Lung (tissue), 17 donors: ENCODE measurements at places on chromosomes 4 and X. TPM values are rescaled to one million over a fixed set of nuclear protein-coding genes. Genes with fewer than 3 reads are reported as not detected.

GRCh38 chr4:107999932-108000539 is 10.3 kb downstream of the HADH start:
- DNase-seq = no peak

DNA sequence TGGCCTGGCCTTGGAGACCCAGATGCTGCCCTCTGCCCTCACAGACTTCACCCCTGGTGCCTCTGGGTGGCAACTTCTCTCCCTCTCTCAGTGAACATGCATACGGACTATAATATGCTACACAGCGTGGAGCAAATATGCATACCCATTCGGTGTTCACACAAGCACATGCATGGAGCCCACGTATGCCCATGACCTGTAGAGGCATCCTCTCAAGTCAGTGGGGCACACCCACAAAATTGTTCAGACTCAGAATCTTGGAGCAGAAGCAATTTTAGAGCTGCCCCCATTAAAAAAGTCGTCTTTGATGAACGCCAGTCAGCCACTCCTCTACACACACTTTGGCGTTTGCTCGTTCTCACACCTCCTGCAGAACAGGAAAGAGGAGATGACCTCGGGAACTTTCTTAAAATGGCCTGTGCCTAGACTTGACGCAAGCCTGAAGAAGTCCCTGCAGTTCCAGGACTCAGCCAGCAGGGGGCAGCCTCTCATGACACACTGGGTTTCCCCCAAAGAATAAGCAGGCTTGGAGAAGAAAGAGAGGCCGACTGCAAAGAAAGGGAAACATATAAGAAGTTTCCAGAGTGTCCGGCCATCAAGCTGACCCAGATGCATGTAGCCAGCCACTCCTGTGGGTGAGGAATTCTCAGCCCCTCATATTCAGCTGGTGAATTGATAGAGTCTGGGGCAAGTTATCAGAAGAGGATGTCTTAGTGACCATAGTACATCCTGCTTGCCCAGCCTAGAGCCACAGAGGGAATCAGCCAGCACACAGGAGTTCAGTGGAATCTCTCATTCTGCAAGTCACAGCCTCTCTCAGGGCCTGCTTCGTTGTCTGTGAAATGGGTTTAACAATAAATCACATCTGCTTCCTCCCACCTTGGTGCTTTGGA is 17.3 kb downstream of the APLN start:
- peak; percentile 78 for DNase-seq

GRCh38 chr4:143302536-143302935 is 34.1 kb upstream of the GAB1 start:
- DNase-seq = peak; percentile 75

DNA sequence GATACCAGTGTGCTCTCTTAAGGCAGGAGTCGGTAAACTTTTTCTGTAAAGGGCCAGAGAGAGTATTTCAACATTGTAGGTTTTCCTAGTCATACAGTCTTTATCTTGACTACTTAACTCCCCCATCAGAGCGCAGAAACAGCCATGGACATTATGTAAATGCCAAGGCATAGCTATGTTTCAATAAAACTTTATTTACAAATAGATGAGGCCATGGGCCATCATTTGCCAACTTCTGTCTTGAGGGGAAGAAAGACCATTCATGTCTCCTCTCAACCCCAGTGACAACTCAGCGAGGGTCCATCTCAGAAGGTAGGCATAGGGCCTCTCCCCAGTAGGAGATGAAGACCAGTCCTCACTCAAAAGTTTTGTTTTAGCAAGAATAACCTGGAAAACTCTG is 301.3 kb downstream of the FBXW7 start:
- no peak for DNase-seq

- DNase-seq = no peak
These were observed 19.2 kb upstream of the GRPEL1 start for GRCh38 chr4:7087036-7087435.

- no peak for DNase-seq
These were observed 66.4 kb upstream of the UGT2B15 start for GRCh38 chr4:68736813-68737212.

DNA sequence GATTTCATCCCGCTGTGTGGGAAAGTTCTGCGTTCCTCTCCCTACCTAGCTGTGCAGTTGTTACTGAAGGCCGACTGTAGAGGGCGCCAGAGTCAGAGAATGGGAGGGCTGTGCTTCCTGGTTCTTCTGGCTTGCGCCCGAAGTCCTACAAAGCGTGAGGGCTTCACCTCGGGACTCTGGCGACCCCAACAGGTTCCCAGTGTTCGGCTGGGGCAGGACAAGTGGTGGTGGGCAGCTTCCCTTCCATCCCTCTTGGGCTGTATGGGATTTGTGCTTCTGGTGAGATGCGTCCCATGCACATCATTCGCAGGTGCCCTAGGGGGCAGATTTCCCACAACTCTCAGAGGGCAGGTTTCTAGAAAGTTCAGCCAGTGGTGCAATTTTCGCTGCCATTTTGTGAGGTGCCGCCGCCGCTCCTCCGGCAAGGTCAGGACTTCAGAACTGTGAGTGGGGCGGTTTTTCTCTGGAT is 27.3 kb downstream of the CT45A1 start:
- DNase-seq = peak; percentile 30

Gene SPANXA1
- not detected for total RNA-seq

Gene FAT4
- total RNA-seq = 105 TPM

Gene POU4F2
- not detected for total RNA-seq

Gene PRKG2
- 3.3 TPM for total RNA-seq

Gene CAPN6
- total RNA-seq = 0.28 TPM
